CD4-positive, alpha-beta memory T cell (primary cell): ENCODE measurements at places on chromosomes 12 and 14. TPM values are rescaled to one million over a fixed set of nuclear protein-coding genes. Genes with fewer than 3 reads are reported as not detected.

DNA sequence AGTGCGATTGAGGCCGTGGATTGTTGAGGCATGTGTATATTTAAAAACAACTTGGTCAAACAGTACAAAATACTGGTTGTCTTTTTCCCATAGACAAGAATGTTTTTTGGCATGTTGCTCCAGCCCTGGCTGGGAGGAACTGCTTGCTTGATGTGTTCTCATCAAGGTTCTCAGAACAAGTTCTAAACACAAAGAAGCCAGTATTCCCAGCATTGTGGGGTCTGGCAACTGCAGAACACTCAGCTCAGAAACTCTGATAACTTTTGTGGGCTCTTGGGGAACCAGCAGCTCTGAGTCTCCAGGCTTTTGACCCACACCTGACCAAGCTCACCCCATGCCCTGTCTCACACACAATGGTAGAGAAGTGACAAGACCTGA lies 27.1 kb upstream of the DICER1 start:
- DNase-seq: no peak

- DNase-seq: no peak
Measured at GRCh38 chr14:75174066-75174465, 2.3 kb downstream of the TMED10 start.

GRCh38 chr12:72234886-72235285 lies 37.3 kb upstream of the TRHDE start:
- no peak for DNase-seq

GRCh38 chr12:104604995-104605675 lies 148.4 kb downstream of the CHST11 start:
- DNase-seq: no peak

The RNF212B gene
- not detected for total RNA-seq

The SMCO2 gene
- not detected for total RNA-seq

- no peak for DNase-seq
Measured at GRCh38 chr12:92136965-92137721, 8.5 kb downstream of the BTG1 start.

DNA sequence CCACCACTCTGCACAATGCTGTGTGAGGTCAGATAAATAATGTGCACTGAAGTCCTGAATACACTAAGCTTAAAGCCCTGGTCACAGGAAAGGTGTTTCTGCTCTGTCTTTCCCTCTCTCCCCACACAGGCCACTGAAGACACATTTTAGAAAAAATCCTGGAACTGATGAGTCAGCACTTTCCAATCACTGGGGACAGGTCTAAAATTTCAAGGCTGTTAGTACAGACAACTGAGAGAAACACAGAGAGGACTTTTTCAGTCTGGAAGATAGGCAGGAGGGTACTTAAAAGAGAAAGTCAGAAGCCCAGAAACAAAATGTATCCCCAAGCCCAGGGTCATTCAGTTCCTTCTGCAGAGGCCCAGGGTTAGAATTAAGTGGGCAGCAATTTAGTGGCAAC lies 333.9 kb upstream of the CCDC196 start:
- DNase-seq: no peak

The CPM gene
- total RNA-seq: 3.1 TPM

DNA sequence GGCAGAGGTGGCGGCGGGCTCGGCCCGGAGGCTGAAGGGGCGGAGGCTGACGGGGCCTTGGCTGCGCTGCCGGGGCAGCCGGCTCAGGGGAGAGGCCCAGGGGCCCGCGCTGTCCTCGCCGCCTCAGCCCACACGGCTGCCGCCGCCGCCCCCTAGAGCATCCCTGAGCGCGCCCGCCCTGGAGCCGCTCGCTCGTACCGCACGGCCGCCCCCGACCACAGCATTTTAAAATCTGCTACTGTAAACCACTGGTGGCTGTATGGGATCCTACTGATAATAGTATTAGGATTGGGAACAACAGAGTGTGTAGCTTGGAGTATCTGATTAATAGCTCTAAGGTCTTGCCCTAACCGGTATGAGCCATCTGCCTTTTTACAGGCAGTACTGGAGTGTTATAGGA lies 22.2 kb upstream of the EDDM3A start:
- DNase-seq: no peak

DNA sequence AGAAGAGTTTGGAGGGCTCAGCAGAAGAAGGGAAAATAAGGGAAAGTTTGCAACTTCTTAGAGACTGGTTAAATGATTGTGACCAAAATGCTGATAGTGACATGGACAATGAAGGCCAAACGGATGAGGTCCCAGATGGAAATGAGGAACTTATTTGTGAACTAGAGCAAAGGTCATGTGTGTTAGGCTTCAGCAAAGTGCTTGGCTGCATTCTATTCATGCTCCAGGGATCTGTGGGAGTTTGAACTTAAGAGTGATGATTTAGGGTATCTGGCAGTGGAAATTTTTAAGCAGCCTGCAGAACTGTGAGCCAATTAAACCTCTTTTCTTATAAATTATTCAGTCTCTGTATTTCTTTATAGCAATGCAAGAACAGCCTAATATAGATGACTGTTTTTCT lies 88.9 kb upstream of the ARHGAP5 start:
- DNase-seq: no peak

The BATF gene
- 17.1 TPM for total RNA-seq

- no peak for DNase-seq
Measured at GRCh38 chr12:123096182-123096581, 54.7 kb downstream of the PITPNM2 start.

DNA sequence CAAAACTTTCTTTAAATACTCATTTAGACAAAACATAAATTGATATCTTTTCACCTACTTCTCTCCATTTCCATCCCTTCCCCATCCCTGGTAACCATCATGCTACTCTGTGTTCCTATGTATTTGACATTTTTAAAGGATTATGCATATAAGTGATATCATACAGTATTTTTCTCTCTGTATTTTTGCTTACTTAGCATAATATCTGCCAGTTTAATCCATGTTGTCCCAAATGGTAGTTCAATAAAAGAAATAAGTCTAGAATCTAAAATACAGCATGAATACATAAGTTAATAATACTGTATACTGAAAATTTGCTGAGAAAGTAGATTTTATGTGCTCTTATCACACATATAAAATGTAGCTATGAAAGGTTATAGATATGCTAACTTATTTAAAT lies 190.3 kb upstream of the NAV3 start:
- DNase-seq: no peak

The DYNLL1 gene
- total RNA-seq: 97.5 TPM

DNA sequence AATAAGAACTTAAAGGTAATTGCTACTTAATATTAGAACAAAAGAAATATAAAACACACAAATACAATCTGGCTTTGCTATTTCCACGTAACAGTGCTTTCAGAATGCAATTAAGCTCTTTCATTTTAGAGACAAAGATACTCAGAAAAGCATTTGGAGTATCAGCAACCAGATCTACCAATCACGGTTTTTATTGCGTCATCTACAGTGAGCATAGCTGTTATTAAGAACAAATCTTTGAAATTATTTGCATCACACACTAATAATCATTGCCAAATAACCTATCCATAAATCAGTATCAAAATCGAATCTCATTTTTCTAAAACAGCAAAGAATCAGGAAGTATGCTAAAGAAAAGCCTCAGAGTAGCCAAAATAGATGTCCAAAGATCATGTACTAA lies 26.9 kb upstream of the GARIN2 start:
- DNase-seq: no peak

GRCh38 chr12:105956662-105957457 lies 181.9 kb downstream of the NUAK1 start:
- DNase-seq: no peak
